Neural progenitor cell (in vitro differentiated cells): ENCODE measurements at places on chromosomes 7 and 10.

GRCh38 chr10:49243610-49244283 is 55.2 kb upstream of the C10orf71 start:
- DNase-seq = no peak

- DNase-seq = no peak
These were observed 1080.4 kb downstream of the CNTNAP2 start for GRCh38 chr7:147197006-147197405.

- peak; percentile 48 for DNase-seq
These were observed 54.1 kb upstream of the PPIF start for GRCh38 chr10:79292891-79293746.

DNA sequence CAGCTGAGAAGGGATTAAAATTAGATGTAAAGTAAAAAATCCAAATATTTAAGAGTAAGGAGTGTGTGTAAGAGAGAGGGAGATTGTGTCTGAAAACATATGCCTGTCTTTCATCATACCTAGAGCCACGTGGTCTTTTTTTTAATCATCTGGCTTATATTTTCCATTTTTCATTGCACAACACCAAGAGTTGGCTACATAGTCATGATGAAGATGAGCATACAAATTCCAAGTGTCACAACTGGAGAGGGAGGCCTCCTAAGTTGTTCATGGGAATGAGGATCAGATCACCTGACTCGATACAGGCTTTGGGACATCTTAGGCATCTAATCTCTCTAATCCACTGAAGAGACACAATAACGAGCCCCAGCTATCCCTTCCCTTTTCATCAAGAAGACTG is 47.2 kb upstream of the CCDC3 start:
- no peak for DNase-seq

GRCh38 chr10:113476191-113476590 is 76.7 kb upstream of the HABP2 start:
- DNase-seq = no peak

DNA sequence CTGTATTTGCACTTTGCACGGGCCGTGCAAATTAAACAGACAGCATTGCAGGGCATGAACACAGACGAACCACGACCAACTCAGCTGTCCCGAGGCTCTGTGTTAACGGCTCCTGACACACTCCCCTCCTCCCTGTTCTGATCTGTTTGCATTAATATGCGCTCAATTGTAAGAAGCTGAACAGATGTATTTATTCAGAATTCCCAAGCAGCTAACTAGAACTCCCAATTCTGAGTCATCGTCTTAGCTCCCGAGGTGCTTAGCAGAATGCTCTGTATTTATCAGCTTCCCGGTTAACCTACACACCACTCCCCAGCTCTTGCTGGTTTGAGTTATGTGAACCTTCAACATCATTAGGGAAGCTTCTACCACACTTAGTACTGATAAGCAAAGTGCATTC is 286.4 kb downstream of the PTPRN2 start:
- DNase-seq = no peak

DNA sequence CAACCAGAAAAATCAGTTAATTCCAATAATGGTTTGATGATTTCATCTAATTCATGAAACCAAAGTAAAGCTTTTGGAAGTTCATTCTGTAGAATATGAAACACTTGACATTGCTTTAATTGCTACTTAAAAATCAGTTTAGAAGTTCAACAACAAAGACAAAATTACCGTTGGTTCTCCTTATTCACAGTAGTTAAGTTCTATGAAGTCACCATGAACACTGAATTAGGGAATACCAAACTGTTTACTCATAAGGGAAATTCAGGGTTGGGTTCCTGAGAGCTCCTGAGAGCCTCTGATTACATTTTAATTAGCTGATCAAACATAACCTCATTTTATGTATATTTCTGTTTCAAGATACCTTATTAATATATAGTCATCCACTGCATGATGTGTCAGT is 46.2 kb downstream of the ZNF438 start:
- DNase-seq = no peak

- no peak for DNase-seq
These were observed 604.8 kb upstream of the IGFBP3 start for GRCh38 chr7:46525876-46526275.

DNA sequence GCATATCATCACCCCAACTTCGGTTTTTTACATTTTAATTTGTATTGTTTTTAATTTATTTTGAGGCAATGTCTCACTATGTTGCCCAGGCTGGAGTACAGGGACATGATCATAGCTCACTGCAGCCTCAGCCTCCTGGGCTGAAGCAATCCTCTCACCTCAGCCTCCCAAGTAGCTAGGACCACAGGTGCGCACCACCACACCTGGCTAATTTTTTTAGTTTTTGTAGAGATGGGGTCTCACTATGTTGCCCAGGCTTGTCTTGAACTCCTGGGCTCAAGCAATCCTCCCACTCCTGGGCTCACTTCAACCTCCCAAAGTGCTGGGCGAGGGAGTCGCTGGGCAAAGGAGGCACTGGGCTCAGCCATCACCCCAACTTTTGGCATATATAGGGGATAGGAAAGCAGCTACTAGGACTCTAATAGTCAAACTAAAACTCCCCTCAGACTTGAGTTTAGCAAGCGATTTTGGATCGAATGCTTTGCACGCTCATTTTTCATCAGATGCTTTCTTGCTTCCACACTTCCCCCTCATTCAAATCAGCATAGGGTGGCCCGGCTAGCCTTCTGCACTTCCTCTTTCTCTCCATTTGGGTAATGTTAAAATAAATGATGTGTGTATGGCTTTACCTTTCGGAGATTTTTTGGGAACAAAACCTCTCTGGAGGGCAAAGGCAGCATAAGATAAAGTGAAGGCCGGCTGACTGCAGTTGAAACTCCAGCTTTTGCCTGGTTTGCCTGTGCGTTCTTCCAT is 20.8 kb upstream of the NMT2 start:
- no peak for DNase-seq

GRCh38 chr7:158176561-158177173 is 411.0 kb downstream of the PTPRN2 start:
- no peak for DNase-seq
